Activated B cell treated with CpG ODN at 0.5 μM for 24 hours (primary cell): ENCODE measurements at places on chromosomes 12 and 14.

DNA sequence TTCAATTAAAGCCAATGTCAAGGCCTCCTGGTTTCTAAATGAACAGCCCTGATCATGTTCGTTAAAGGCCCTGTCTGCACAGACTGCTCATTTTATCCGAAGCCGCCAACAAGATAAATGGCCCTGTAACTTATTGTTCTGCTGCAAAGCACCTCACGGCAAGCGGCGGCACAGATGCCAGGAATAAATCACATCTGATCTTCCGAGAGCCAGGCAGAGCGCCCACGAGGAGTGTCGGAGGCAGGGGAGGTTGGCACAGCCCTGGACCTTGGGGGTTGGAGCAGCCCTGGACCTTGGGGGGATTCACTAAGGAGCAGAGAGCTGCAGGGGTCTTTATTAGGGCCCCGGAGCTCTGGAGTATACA is 110.5 kb downstream of the SCARB1 start:
- DNase-seq: no peak

- no peak for DNase-seq
These were observed 34.1 kb upstream of the ERGIC2 start for GRCh38 chr12:29415111-29415510.

GRCh38 chr12:114776731-114777442 is 92.9 kb upstream of the TBX3 start:
- no peak for DNase-seq

GRCh38 chr14:63611078-63611477 is 30.6 kb downstream of the WDR89 start:
- DNase-seq: no peak

DNA sequence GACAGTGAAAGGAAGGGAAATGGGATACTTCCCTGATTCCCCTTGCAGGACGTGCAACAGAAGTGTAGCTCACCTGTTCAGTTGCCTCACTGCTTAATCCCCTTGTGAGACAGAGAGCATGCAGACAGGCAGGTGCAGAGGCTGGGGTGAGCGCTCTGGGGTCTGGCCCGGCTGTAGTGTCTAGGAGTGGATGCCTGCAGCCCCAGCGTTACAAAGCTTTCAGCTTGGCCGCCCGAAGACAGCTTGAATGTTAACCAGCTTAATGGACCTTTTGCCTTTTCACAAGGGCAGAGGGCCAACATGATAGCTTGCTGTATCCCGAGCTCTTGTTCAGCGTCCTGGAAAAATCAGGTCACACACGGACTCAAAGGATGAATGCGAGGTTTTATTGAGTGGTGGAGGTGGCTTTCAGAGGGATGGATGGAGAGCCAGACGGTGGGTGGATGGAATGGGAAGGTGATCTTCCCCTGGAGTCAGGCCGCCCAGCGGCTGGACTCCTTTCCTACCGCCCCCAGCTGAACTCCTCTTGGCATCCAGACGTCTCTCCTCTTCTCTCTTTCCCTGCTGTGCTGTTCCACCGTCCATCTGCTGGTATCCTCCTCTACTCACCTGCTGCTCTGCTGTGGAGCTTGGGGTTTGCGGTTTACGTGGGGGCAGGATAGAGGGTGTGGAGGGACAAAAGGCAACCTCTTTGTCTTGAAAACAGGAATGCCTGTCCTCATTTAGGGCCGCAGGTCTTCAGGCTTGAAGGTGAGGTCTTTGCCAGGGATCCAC is 86.2 kb upstream of the RESF1 start:
- DNase-seq: no peak

- no peak for DNase-seq
These were observed 39.8 kb downstream of the GRIN2B start for GRCh38 chr12:13941258-13942249.

- DNase-seq: no peak
These were observed 5.5 kb upstream of the CHD4 start for GRCh38 chr12:6612652-6613014.
